Gastroesophageal sphincter (tissue), 4 donors: ENCODE measurements at places on chromosomes 7 and 10.

- ATAC-seq, result no peak
Measured at GRCh38 chr7:118288098-118288497, 63.6 kb downstream of the ANKRD7 start.

GRCh38 chr10:129521161-129522025 is 54.4 kb downstream of the MGMT start:
- ATAC-seq, result no peak

GRCh38 chr10:131885391-131886165 is 15.2 kb upstream of the PPP2R2D start:
- ATAC-seq, result peak; percentile 92

DNA sequence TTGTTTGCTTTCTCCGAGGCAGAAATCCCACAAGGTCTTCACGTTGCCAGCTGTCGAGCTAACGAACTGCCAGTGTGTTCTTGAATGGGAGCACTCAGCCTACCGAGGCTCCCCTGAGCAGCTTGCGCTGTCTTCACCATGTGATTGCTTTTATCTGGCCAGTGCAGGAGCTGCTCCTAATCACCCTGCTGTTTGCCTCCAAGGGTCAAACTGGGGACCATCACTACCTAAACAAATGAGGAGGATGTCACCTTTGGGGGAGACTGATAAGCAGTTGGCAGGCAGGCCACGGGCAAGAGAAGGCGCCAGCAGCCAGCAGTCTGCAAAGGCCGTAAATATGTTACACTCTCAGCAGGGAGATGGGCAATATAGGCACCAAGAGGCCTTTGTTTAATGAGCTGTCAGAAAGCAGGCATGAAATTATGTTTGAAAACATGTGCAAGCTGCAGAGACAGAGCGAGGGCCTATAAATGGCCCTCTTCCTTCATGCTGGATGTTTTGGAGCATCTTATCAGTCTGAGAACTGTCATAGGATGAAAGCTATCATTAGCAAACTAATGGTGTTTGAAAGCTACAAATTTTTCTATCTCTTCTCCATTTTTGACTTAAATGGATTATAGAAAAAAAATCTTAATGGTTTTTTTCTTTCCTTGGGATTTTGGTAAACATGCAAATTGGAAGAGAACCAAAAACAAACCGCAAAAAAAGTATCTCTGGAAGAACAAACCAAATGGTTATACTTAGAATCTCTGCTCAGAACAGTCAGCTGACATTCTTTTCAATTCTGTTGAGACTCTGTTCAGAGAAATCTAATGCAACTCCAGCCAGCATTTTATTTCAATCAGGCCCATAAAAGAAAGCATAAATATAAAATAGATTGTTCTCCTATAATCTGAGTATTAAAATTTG is 267.3 kb upstream of the NPVF start:
- ATAC-seq, result no peak

GRCh38 chr10:78449554-78449953 is 415.9 kb downstream of the RPS24 start:
- no peak for ATAC-seq

- no peak for ATAC-seq
Measured at GRCh38 chr10:66564287-66564686, 361.5 kb upstream of the LRRTM3 start.

DNA sequence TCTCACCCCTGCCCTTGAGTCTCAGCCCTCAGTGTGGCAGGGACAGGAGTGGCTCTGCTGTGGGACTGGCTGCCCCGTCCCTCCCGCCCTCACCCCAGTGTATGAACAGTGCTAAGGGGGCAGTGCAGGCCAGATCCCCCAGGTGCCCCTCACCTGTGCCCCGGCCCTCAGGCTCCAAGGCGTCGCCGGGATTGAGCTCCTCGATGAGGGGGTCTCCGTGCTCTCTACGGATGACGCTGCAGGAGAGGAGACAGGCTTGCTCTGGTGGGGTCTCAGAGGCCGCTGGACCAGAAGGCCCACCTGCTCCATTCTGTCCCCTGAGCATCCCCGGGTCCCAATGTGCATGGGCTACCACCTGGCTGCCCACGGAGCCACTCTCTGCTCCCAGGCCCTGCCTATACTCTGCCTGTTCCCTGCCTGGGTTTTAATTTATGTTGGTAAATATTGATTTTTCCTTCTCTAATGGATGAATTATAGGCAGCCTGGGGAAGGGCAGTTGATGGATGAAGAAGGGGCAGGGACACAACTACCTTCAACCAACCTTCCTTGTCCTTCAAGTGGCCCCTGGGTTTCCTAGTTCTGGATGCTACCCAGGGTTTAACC is 47.2 kb downstream of the GOLGA7B start:
- no peak for ATAC-seq

- ATAC-seq, result no peak
Measured at GRCh38 chr10:61197057-61197456, 253.1 kb upstream of the RHOBTB1 start.

- no peak for ATAC-seq
Measured at GRCh38 chr10:78267598-78267997, 233.9 kb downstream of the RPS24 start.

DNA sequence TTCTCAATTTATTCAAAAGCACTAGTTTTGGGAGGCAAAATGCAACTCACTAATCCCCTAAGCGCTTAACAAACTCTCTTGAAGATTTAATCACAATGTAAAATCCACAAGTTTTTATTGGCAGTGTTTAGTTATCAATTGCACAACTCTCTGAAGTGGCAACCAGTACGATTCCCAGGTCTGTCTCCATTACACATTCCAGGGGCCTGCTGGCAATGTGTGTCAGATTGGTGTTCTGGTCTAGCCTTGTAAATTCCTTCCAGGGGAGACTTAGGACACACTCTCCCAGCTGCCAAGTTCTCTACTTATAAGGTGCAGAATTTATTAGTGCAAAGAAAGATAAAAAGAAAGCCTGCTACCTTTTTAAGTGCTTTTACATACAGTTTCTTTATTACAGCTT is 164.7 kb upstream of the HPS1 start:
- no peak for ATAC-seq

DNA sequence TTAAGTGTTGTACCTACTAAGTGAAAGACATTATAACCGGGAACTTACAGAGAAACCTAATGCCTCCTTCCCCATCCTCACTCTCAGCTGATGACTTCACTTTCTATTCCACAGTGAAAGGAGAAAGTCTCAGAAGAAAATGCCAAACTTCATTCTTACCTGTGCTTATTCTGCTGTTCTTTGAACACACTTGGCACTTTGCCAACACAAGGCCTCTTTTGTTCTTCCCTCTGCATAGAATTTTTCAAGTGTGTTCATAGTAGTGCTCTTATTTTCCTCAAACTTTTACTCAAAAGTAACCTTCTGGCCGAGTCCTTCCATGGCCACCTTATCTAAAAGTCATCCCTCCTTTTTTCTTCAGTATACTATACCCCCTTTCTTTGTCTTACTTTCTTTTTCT is 59.4 kb upstream of the ETV1 start:
- no peak for ATAC-seq

DNA sequence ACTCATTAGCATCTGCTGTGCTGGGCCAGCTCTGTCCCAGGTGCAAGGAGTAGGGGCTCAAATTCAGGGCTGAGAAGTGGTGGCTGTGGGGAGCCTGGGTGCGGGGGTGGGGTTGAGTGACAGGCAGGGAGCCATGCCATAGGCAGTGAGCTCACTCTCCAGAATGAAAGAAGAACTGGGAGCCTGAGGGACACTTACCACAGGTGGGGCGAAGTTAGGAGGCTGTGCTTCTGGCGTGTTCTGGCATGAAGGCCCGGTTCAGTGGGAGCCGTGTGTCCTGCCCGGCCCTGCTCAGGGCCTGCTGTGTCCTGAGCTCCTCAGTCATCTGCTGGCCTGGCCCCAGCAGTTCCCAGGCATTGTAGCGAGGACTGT is 62.5 kb downstream of the MKI67 start:
- no peak for ATAC-seq

DNA sequence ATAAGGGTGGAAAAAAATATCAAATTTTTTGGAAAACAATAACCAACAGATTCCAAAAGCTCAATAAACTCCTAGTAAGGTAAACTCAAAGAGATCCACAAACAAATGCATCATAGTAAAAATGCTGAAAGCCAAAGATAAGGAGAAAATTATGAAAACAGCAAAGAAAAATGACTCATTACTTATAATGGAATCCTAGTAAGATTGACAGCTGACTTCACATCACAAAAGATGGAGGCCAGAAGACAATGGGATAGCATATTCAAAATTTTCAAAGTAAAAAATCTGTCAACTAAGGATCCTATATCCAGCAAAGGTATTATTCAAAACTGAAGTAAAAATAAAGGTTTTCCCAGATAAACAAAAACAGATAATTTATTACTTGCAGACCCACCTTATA is 183.4 kb upstream of the VIPR2 start:
- no peak for ATAC-seq

DNA sequence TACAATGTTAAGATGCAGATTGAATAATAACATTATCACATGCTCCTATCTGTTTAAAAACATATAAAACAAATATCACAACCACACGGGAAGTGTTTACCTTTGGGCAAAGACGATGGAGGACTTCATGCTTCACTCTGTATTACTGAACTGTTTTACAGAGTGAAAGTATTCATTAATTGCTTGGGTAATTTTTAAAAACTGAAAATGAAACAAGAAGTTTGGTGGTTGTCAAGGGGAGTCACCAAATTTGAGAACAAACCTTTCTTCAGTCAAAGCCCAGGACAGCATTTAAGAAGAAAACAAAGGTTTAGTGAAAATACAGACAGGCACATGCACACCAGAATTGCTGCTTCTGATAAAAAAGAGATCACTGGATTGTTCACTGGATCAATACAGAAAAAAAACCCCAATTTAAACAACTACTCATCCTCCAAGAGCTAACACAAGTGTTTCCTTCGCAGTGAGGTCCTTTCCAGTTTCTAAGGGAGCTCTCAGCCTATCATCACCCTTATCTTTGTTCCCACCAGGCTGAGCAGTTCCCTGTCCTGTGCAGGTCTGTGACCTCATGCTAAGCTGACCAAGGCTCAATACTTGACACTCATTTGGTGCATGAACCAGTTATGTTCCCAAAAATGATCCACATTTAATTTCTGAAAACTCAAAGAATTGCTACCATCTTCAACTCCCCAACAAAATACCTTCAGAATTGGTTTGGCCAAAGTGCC is 8.8 kb downstream of the PARP12 start:
- ATAC-seq, result no peak

DNA sequence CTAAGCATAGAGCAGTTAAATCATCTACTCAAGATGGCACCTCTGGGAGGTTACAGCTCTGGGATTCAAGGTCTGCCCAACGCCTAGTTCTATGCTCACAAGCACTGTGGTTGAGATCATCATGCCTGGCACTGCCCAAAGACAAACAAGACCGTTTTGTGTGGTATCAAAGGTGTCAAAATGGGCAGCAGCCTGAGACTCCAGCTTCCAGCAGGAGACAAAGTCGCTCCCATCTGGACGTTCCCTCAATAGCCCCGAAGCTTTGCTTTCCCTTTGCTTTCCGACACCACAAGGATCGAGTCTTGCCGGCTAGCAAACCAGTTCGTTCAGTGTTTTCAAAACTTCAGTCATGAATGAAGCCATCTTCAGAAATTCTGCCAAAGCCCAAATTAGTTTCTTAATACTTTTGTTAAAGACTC is 5.1 kb downstream of the HABP2 start:
- no peak for ATAC-seq

GRCh38 chr7:56048245-56048644 is 3.0 kb downstream of the PSPH start:
- no peak for ATAC-seq

DNA sequence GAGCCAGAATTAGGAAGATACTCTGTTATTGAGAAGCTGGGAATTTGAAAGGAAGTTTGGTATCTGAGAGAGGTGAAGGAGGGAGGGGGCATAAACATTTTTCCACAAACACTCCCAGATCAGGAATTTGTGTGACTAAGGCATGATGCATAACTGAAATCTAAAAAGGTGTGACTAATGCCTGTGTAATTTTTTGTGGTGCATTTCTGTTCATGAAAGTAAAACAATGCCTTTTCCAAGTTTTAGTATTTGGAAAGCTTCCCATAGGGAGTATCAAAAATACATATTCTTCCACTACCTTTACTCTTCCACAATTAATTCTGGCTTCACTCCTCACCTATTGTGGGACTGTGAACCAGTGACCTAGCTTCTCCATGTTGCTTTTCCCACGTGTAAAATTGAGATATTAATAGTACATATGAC is 56.4 kb upstream of the CAV2 start:
- ATAC-seq, result peak; percentile 68

GRCh38 chr10:117568334-117568733 is 25.8 kb downstream of the EMX2 start:
- ATAC-seq, result no peak

DNA sequence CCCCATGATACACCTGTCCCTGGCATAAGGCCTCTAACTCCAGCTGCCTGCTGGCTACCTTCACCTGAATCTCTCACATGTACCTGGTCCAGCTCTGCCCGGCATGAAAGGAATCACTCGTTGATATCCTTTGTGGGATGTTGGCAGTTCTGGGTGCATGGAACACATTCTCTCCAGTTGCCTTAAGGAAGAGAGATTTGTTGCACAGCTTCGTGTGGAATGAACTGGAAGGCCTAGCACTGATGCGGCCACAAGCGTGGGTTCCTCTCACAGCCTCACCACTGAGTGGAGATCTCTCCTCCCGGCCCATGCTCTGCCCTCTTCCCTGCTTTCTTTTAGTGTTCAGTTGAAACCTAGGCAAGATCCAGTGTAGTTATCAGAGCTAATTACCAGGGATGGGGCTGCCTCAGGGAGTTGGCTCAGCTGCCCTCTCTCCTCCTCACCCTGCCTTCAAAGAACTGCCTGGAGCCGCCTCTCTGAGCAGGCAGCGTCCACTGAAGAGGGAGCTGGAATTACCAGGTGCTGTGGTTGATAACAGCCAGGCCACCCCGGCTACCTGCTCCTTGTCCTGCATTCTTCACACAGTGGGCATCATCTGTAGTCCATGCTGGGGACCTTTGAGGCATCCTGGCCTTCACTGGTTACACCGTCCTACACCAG is 194.3 kb downstream of the CCDC3 start:
- no peak for ATAC-seq

DNA sequence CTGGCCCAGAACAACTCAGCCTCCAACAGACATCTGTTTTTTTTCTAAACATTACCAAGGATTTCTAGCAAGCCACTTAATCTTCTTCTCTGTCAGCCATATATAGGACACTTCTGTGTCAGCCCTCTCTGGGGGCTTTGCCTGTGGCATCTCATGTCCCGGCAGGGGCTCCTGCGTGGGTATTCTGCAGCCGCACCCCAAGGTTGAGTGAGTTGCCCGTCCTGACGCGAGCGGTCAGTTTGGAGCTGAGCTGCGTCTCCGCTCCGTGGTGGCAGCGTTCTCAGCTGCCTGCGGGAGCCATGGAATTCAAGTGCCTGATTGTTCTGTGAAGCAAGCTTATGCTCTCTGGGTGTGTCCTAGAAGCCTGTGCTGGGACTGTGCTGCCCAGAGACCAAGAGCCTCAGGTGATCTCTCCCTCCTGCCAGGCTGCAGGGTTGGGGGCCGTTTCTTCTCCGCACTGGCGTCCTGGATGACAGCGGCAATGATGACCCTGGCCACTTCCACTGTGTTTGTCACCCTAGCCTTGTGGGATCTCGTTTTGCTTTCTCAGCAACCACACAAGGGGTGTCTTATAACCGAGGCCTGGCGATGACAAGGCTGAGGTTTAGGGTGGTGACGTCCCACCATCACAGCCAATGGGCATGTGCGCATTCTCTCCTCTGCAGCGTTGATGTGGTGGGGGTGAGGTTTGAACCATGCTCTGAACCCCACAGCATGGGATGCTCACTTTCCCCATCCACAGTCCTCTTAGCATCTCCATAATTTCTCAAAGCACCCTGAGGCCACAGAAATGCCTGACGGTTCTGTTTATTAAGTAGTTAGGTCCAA is 612.6 kb upstream of the FOXK1 start:
- no peak for ATAC-seq
